ENCODE measurements at places on chromosomes 2 and 18.

- DNase-seq: no peak
Measured at GRCh38 chr2:184520441-184520840, 77.9 kb upstream of the ZNF804A start.

- DNase-seq: no peak
Measured at GRCh38 chr2:25229279-25230197, 61.2 kb upstream of the POMC start.

DNA sequence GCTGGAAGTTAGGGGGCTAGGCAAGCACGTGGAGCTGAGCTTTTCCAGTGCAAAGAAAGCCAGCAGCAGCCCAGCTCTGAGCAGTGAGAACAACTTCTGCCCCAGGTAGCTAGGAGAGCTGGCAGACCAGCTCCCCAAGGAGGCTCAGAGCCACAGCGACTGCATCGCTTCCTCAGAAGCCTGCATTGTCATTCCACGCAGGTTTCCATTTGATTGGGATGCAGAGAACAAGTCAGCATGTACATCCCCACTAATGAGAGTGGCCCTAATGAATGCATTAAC is 45.1 kb downstream of the C1QL2 start:
- DNase-seq: no peak

DNA sequence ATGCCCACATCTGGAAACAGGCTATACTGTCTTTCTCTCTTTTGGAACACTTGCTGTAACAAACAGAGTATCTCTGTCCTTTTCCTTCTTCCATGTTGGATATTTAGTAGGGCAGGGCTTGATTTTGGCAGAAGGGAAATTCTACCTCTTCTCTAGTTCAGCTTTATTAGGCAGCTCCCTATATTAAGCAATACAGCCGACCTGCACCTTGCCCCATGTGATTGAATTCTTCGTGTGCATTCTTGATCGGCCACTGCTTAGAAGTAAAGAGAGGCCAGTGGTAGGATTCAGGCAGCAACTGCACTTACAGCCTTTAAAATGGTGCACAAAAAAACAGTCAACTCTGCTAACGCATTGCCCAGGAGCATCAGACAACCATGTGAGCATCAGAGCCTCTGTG is 31.3 kb upstream of the FIGN start:
- no peak for DNase-seq

DNA sequence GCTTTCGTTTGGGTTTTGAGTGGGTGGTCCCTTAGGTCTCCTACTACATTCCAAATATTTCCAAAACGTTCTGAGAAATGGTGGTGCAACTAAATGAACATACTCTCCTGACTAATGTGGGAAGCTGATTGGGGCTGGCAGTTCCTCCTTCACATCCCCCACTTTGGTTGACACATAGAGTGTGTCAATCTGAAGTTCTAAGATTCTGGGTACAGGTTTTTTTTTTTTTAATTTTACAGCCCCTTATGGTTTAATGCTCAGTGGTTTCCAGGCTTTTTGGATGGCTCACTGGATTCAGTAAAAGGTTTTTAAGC is 58.4 kb upstream of the ITGB6 start:
- no peak for DNase-seq

- DNase-seq: no peak
Measured at GRCh38 chr2:24720310-24720709, 72.9 kb downstream of the PTRHD1 start.

GRCh38 chr2:191582355-191582754 is 95.6 kb upstream of the NABP1 start:
- DNase-seq: no peak

DNA sequence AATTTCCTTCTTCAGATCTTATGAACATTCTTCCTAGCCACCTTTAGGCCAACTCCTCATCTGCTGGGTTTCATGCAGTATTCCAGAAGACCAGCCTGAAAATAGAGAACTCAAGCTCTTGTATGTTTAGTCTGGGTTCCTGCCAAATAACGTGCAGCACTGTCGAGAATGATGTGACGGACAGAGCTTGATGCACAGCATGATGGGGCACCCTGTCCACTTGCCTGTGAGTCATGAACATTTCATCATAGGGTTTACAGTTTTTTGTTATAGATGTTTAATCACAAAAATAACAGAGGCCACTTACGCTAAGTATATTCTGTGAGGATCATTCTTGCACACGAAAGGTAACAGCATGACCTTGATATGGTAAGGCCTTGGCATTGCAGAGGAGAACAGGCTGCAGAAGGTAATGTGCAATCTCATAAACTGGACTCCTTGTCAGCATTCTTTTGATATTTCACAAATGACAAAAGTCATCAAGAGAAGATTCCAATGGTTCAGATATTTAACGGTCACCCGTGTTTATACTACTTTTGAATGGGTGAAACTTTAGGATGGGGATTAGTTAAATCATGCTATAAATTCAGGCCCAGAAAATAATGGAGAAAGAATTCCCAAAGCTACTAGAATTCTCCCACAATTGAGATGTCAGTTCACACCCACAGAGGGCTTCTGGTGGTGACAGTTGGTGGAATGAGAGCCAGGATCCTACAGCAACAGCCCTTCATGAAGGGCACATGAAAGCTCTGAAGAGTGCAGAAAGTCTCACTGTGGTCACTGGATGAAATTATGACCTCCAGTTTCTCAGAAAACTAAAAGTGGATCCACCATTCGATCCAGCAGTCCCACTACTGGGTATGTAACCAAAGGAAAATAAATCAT is 396.1 kb upstream of the RAB12 start:
- DNase-seq: no peak

- DNase-seq: no peak
Measured at GRCh38 chr18:471716-472115, 28.8 kb downstream of the COLEC12 start.

- DNase-seq: no peak
Measured at GRCh38 chr18:75581336-75582131, 154.0 kb upstream of the SMIM21 start.

DNA sequence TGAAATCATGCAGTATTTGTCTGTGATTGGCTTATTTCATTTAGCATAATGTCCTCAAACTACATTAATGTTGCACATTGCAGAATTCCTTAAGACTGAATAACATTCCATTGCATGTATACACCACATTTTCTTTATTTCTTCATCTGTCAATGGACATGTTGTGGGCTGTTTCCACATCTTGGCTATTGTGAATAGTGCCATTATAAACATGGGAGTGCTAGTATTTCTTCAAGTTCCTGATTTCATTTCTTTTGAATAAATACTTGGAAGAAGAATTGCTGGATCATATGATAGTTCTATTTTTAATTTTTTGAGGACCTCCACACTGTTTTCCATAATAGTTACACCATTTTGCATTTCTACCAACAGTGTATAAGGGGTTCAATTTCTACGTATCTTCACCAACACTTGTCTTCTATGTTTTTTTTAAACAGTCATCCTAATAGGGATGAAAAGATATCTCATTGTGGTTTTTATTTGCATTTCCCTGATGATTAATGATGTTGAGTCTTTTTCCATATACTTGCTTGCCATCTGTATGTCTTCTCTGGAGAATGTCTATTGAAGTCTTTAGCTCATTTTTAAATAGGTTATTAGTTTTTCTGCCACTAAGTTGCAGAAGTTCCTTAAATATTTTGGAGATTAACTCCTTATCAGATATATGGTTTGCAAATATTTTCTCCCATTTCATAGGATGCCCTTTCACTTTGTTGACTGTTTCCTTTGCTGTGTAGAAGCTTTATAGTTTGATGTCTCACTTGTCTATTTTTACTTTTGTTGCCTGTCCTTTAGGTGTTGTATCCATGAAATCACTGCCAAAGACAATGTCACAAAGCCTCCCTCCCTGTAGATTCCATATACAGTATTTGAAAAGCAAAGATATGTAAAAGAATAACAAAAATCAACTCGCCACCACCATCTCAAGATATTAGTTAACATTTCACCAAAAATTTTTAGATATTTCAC is 14.6 kb downstream of the FBXO11 start:
- no peak for DNase-seq

Measured in hypothalamus (tissue), 51 donors.